ENCODE measurements at places on chromosomes 6 and 20. TPM values are rescaled to one million over a fixed set of nuclear protein-coding genes. Genes with fewer than 3 reads are reported as not detected.

DNA sequence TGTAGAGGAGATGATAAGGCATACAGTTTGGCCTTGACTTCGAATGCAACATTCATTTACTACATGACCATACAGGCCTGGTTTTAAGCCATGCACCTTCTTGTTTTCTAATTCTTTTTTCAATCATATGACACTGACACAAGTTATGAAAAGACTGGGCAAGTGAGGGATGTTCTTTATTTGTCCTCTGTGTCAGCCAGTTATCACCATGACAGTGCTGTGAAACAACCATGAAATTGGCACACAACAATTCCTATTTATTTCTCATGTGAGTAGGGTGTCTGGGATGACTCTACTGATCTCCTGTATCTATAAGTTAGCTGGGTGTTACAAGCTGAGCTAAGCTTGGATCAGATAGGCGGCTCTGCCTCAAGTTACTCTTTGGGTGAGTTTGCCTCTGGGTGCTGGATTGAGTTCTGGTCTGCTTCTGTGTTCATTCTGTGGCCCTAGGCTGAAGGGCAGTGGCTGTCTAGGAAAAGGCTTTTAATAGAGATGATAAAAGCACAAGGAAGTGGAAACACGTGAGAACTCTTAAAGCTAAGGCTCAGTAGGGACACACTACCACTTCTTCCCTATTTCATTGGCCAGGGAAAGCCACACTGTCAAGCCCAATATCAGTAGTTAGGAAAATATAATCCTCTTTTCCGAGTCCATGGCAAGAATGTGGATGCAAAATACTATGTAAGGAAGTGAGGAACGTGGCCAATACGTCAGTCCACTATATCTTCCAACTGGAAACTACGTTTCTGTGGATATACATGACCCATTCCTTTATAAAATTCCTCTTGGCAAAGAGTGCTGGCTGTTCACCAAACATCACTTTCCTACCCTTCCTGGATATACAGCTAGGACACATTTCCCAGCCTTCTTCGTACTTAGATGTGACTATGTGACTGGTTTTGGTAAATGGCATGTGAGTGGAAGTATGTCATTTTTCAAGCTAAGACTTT, 126.2 kb upstream of the RNF24 start:
- H3K4me1 ChIP-seq = no peaks in the 10 kb centered on the region
- H3K36me3 ChIP-seq = no peaks in the 10 kb centered on the region
- no peak overlapping the region for H3K4me3 ChIP-seq
- no peak overlapping the region for H3K27ac ChIP-seq

DNA sequence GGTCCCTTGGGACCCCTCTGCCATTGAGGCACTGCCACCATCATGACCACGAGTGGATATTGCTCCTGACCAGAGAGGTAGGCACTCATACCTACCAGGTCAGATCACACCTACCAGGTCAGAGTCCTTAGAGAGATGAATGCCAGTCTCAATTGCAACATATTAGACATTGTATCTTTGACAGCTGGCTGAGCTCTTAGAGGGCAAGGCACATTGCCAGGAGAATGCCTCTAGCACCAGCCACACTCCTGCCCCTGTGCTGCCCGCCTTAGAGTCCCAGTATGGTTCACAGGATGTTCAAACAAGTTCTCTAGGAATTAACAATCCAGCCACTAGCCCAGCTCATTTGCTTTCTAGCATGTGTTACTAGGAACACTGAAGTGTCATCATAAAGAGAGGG, 65.9 kb downstream of the TMEM244 start:
- DNase-seq = no peak
- H3K36me3 ChIP-seq = no peaks in the 10 kb centered on the region
- no peaks in the 10 kb centered on the region for H3K4me1 ChIP-seq

DNA sequence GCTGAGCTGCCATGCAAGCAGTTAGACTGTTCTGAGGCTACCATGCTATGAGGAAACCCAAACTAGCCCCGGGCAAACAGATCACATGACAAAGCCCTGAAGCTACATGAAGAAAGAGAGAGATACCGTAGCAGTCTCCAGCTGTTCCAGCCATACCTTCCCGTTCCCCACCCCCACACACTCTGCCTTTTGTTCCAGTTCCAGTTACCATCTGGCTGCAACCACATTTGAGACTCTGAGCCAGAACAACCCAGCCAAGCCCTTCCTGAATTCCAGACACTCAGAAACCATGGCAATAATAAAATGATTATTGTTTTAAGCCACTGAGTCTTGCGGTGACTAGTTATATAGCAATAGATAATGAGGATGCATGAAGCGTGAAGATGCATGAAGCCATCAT, 28.3 kb downstream of the RIN2 start:
- H3K4me1 ChIP-seq = no peaks in the 10 kb centered on the region
- no peaks in the 10 kb centered on the region for H3K27me3 ChIP-seq
- no peak overlapping the region for H3K4me3 ChIP-seq
- no peaks in the 10 kb centered on the region for H3K36me3 ChIP-seq
- no peak for DNase-seq

DNA sequence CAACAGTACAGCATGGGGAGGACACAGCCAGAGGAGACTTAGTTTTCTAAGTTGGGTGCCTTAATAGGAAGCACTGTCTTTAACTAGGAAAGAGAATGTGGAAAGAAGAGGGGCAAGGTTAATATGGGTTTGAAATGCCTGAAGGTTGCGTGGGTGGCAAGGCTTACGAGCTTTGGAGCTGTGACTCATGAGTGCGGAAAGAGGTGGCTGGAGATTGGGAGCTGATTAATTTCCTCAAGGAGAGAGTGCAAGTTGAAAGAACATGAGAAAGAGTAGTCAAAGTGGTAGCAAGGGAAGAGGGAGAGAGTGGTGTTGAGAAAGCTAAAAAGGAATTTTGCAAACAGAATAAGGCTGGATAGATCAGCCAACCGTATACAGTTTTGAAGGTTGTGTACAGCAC, 315.1 kb upstream of the PRND start:
- no peak overlapping the region for H3K4me3 ChIP-seq
- no peak for DNase-seq
- H3K27me3 ChIP-seq = no peaks in the 10 kb centered on the region
- no peaks in the 10 kb centered on the region for H3K36me3 ChIP-seq
- no peak overlapping the region for H3K27ac ChIP-seq

- DNase-seq = no peak
- H3K36me3 ChIP-seq = no peaks in the 10 kb centered on the region
- H3K4me3 ChIP-seq = no peak overlapping the region
- no peaks in the 10 kb centered on the region for H3K4me1 ChIP-seq
- no peak overlapping the region for H3K27ac ChIP-seq
- no peaks in the 10 kb centered on the region for H3K27me3 ChIP-seq
Measured at GRCh38 chr20:58619864-58620431, 31.1 kb upstream of the STX16 start.

- H3K36me3 ChIP-seq = no peaks in the 10 kb centered on the region
- no peak for DNase-seq
- no peak overlapping the region for H3K4me3 ChIP-seq
- no peak overlapping the region for H3K27ac ChIP-seq
Measured at GRCh38 chr6:106844930-106845329, 129.6 kb downstream of the CD24 start.

DNA sequence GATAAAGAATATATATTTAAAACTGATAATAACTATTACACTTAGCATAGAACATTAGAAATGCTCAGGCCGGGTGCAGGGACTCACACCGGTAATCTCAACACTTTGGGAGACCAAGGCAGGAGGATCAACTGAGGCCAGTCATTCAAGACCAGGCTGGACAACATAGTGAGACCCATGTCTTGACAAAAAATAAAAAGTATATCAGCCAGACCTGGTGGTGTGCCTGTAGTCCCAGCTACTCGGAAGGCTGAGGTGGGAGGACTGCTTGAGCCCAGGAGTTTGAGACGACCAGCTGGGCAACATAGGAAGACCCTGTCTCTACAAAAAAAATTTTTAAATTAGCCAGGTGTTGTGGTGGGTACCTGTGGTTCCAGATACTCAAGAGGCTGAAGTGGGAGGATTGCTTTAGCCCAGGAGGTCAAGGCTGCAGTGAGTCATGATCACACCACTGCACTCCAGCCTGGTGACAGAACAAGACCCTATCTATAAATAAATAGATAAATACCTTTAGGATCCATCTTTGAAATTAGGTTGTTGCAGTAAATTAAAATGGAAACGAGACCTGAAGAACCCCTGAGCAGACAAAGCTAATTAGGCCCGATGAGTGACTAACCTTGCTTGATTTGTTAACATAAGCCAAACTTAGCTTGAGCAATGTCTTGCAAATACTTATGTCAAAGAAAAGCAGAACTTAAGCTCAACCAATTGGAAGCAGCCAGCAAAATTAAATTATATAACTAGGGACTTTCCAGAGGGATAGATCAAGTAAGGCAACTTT, 75.8 kb upstream of the E2F3 start:
- H3K27me3 ChIP-seq = no peaks in the 10 kb centered on the region
- no peak overlapping the region for H3K4me3 ChIP-seq
- H3K4me1 ChIP-seq = peaks cover 5% of the 10 kb centered on the region
- no peak for DNase-seq
- H3K36me3 ChIP-seq = no peaks in the 10 kb centered on the region
- H3K27ac ChIP-seq = no peak overlapping the region

DNA sequence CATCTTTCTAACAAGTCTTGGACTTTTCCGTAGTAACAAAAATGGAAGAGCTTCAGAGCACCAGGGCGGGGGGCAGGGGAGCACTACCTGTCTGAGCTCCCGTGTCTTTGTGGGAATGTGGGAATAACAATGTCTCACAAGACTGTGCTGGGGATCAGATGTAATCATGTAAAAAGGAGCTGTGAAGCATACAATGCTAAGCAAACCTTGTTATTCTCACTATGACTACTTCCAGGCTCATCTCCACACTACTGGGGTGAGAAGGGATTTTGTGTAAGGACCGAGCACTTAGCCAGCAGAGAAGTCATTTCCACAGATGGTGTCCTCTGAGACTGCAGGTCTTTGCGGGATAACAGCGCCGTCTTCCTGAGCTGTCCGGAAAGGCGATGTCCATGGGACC, 27.1 kb downstream of the PRR18 start:
- no peak overlapping the region for H3K27ac ChIP-seq
- H3K36me3 ChIP-seq = no peaks in the 10 kb centered on the region
- no peaks in the 10 kb centered on the region for H3K4me1 ChIP-seq

GRCh38 chr20:31948008-31948407, 3.8 kb downstream of the PDRG1 start:
- no peak for DNase-seq
- H3K27ac ChIP-seq = no peak overlapping the region
- peaks cover 23% of the 10 kb centered on the region for H3K4me1 ChIP-seq
- H3K4me3 ChIP-seq = no peak overlapping the region
- no peaks in the 10 kb centered on the region for H3K27me3 ChIP-seq

Gene CGA
- polyA plus RNA-seq = not detected

Gene POPDC3
- not detected for polyA plus RNA-seq

Gene BNIP5
- polyA plus RNA-seq = not detected

Gene ENPP3
- polyA plus RNA-seq = 0.23 TPM

All from CD4-positive, alpha-beta memory T cell (primary cell).